IgD-negative memory B cell (primary cell): ENCODE measurements at places on chromosomes 12 and 14. TPM values are rescaled to one million over a fixed set of nuclear protein-coding genes. Genes with fewer than 3 reads are reported as not detected.

Gene ENTPD5
- polyA plus RNA-seq: 2.9 TPM

Gene SLC8A3
- not detected for polyA plus RNA-seq

Gene MYH6
- polyA plus RNA-seq: not detected

Gene OTOGL
- not detected for polyA plus RNA-seq

Gene TMEM30B
- polyA plus RNA-seq: 0.33 TPM

Gene ETFBKMT
- polyA plus RNA-seq: 1.3 TPM

Gene RARG
- 4.8 TPM for polyA plus RNA-seq

Gene HOXC13
- not detected for polyA plus RNA-seq

Gene AQP5
- not detected for polyA plus RNA-seq

Gene SLC6A15
- polyA plus RNA-seq: not detected

Gene BRF1
- polyA plus RNA-seq: 8.4 TPM

Gene KRT75
- not detected for polyA plus RNA-seq

Gene ZC2HC1C
- 3.1 TPM for polyA plus RNA-seq

Gene SMIM41
- polyA plus RNA-seq: not detected

Gene HSPB8
- polyA plus RNA-seq: not detected

Gene MAPK1IP1L
- 119 TPM for polyA plus RNA-seq

Gene GLIPR1L2
- polyA plus RNA-seq: 1.6 TPM
